ENCODE measurements at places on chromosomes 2 and 18. TPM values are rescaled to one million over a fixed set of nuclear protein-coding genes. Genes with fewer than 3 reads are reported as not detected.

DNA sequence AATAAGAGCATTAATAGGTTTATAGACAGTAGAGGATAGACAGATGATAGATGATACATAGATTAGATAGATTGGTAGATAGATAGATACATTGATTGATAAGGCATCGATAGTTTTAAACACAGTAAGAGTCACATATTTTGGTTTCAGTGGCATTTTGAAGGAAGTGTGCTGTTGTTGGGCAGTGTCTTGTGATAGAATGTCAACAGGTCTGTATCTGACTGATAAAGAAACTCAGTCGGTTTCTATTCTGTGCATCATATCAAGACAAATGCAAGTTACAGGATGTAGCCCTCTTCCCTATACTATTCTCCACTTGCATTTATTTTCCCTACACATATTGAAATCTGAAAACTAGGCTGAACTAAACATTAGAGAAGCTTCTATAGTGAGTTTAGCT is 1229.0 kb upstream of the ZEB2 start:
- H3K4me3 ChIP-seq = no peak overlapping the region
- no peak for DNase-seq
- peaks cover 31% of the 10 kb centered on the region for H3K4me1 ChIP-seq
- no peak overlapping the region for H3K27ac ChIP-seq

DNA sequence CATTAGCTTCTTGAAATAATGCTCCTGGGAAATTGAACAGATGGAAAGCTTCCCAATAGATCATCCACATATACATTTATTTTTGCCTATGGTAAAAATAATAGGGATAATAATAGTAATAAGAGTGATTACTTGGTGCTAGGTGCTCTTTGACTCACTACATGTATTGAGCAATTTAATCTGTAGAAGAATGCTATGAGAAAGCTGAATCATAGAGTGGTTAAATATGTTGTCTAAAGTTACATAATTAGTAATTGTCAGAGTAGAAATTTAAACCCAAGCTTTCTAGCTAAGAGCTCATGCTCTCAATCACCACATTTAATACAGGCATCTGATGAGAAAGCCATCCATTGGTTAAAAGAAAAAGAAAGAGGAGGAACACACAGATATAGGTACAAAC is 590.5 kb upstream of the SLC8A1 start:
- H3K4me3 ChIP-seq = no peak overlapping the region
- no peak for DNase-seq
- no peaks in the 10 kb centered on the region for H3K4me1 ChIP-seq
- H3K27ac ChIP-seq = no peak overlapping the region
- H3K27me3 ChIP-seq = no peaks in the 10 kb centered on the region

DNA sequence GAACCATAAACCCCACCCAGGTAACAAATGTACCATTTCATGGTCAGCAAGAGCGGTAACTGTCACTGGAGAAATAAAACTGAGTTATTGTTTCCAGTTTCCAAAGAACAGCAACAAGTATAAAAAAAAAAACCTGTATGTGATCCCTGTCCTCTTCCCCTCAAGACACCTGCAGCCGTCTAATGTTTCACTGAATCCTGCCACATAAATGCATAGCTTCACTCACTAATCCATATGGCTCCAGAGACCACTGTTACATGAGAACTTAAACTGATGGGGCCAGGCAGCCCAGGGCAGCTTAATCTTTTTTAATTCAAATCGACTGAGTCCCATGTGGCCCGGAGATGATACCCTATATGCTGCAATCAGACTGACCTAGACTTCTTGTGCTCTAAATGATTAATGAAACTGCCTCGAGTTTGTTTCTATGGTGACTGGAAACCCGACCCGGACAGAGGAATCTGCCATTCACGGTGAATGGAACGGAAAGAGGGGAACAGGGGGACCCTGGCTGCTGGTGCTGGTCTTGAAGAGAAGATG is 60.9 kb upstream of the SIX2 start:
- peaks cover 30% of the 10 kb centered on the region for H3K4me1 ChIP-seq
- H3K27me3 ChIP-seq = no peaks in the 10 kb centered on the region
- peak overlapping the region; percentile 18 for H3K4me3 ChIP-seq
- no peak overlapping the region for H3K27ac ChIP-seq
- no peaks in the 10 kb centered on the region for H3K36me3 ChIP-seq

- H3K36me3 ChIP-seq = no peaks in the 10 kb centered on the region
- peaks cover 34% of the 10 kb centered on the region for H3K4me1 ChIP-seq
- H3K27ac ChIP-seq = peak overlapping the region; percentile 65
- DNase-seq = no peak
- H3K27me3 ChIP-seq = no peaks in the 10 kb centered on the region
- peak overlapping the region; percentile 40 for H3K4me3 ChIP-seq
Observed at GRCh38 chr2:157055660-157056199, 201.8 kb upstream of the GALNT5 start.

GRCh38 chr2:176137252-176137580 is 7.7 kb downstream of the HOXD8 start:
- DNase-seq = peak; percentile 66
- H3K4me3 ChIP-seq = peak overlapping the region; percentile 86
- H3K27ac ChIP-seq = peak overlapping the region; percentile 89
- peaks cover 24% of the 10 kb centered on the region for H3K4me1 ChIP-seq

DNA sequence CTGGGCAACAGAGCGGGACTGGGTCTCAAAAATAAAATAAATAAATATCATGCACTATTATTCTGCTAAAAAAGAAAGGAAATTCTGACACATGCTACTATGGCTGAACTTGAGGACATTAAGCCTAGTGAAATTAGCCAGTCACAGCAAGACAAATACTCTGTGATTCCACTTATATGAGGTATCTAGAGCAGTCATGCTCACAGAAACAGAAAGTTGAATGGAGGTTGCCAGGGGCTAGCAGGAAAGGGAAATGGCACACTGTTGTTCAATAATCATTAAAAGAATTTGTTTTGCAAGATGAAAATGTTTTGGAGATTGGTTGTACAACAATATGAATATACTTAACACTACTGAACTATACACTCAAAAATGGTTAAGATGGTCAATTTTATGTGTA is 60.8 kb downstream of the NCKAP1 start:
- no peaks in the 10 kb centered on the region for H3K4me1 ChIP-seq
- H3K4me3 ChIP-seq = no peak overlapping the region
- H3K27ac ChIP-seq = no peak overlapping the region
- H3K36me3 ChIP-seq = peaks cover 61% of the 10 kb centered on the region
- DNase-seq = no peak
- no peaks in the 10 kb centered on the region for H3K27me3 ChIP-seq

DNA sequence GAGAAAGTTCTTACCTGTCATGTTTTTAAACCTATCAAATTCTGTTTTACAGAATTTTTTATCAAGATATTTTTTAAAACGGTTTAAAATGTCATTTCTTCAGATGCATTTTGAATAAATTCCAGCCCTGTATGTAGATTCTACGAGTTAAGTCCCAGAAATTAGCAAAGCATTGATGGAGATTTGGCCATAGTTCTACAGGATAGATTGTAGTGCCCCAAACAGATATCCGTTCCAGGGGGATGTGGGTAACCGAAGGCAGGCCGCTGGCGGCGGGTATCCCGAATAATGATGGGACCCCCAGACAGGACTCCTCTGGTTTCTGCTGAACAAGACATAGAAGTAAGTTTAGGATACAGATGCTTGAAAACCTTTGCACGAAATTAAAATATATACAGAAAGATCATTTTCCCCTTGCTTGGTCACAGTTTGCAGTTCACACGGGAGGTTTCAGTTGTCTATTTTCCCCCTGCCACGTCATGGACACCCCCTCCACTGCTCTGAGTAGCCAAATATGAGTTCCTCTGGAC is 755 bp downstream of the NOL4 start:
- H3K4me1 ChIP-seq = peaks cover 2% of the 10 kb centered on the region
- H3K27me3 ChIP-seq = peaks cover 41% of the 10 kb centered on the region
- DNase-seq = no peak

DNA sequence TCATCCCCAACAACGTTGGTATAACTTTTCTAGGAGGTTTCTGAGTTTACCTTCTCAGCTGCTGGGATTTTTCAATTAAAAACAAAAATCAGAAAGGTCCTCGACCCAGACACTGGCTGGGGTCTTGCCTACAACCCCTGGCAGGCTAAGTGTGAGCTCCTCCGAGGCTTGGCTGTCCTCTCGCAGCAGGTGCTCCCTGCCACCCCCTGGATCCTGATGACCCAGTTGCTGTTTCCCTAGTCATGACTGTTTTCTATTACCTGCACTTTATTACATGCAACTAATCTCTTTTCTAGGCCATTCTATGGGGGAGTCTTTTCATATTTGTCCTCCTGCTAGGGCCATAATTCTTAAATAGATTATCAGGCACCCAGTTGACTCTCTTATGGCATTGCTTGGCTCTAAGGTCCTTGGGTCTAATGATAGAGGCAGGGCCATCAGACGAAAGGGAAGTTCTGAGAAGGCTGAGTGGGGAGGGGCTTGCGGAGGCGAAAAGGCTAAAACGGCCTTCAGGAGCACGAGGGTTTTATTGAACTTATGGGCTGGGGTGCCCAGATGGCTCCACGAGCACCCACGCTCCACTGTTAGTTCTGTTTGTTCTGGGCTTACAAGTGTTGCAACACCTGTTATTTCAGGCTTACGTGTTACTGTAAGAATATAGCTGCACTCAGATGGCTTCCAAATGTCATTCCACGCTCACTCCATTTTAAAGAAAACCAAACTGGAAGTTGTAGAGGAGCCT is 166.0 kb downstream of the NCK2 start:
- no peak overlapping the region for H3K4me3 ChIP-seq
- no peaks in the 10 kb centered on the region for H3K4me1 ChIP-seq
- peaks cover 8% of the 10 kb centered on the region for H3K27me3 ChIP-seq
- no peak overlapping the region for H3K27ac ChIP-seq

DNA sequence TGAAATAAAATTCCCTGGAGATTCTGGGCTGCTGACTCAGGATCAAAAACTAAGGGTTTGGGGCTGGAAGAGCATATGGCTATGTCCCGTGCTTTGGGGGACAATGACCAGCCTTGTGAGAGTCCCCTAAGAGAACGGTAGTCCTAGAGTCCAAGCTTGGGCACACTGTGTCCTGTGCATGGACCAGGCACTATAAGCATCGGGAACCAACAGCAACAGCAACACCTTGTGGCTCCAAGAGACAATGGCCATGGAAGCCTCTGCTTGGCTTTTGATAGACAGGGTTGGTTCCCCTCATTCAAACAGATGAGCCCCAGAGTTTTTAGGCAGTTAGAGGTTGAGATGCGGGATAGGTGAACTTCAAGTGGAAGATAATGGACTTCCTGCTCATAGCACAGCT is 294.4 kb upstream of the CHAC2 start:
- H3K36me3 ChIP-seq = no peaks in the 10 kb centered on the region
- DNase-seq = no peak
- H3K4me1 ChIP-seq = no peaks in the 10 kb centered on the region
- H3K4me3 ChIP-seq = no peak overlapping the region

DNA sequence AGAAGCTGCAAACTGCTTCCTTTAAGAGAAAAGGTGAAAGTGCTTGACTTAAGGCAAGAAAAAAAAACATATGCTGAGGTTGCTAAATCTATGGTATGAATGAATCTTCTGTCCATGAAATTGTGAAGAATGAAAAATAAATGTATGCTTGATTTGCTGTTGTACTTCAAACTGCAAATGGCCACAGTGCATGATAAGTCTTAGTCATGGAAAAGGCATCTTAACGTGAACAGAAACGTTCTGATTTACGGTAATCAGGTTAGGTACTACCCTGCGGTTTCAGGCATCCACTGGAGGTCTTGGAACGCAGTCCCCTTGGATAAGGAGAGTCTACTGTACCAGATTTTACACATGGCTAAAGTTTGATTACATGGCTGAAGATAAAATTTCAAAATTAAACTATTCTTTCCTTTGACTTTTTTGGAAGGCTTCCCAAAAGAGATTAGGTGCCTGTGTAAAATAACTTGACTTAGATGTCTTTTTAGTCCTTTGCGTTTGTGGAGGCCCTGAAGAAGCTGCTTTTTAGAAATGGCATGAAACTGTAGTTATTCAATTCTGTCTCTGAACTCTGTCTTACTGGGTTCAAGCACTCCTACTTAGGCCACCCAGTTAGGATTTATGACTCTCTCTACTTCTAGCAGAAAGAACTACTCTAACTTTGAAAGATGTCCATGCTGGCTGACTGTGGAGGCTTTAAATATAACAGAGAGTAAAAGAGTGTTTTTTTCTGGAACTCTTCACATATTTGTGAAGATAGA is 35.9 kb upstream of the SCN9A start:
- H3K4me1 ChIP-seq = peaks cover 17% of the 10 kb centered on the region
- DNase-seq = no peak
- H3K36me3 ChIP-seq = no peaks in the 10 kb centered on the region
- peak overlapping the region; percentile 42 for H3K27ac ChIP-seq

DNA sequence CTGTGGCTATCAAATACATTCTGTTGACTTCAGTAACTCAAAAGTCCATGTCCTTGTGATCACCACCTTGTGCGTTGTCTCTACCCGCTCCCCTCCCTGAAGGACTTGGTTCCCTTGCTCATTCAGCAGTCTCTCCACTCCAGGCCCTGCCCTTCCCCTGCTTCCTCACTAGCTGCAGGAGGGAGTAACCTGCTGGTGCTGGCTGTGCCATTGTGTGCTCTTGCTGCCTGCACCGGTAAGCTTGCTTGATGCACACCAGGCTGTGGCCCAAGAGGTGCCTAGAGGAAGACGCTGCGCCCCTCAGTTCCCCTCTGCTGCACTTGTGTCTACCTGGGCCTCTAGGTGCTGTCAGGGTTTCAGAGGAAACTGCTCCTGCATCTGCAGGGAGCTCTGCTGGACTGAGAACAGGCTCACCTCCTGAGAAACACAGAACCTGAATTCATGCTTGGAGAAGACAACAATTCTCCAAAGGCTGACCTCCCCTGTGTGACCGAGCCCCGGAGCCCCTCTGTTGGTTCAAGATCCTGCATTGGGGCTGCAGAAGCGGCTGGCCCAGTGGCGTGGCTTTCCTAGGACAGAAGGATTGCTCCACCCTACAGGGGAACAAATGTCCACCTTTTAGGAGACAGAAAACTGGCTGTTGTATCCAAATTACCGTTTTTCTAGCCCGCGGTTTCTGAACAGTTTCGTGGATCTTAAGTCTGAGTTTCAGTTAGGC is 33.6 kb downstream of the PTPRM start:
- no peaks in the 10 kb centered on the region for H3K27me3 ChIP-seq
- no peaks in the 10 kb centered on the region for H3K36me3 ChIP-seq
- peaks cover 13% of the 10 kb centered on the region for H3K4me1 ChIP-seq
- DNase-seq = no peak
- H3K4me3 ChIP-seq = no peak overlapping the region
- no peak overlapping the region for H3K27ac ChIP-seq

GRCh38 chr2:159094173-159094737 is 125.8 kb downstream of the TANC1 start:
- no peaks in the 10 kb centered on the region for H3K36me3 ChIP-seq
- H3K27me3 ChIP-seq = no peaks in the 10 kb centered on the region
- H3K4me3 ChIP-seq = no peak overlapping the region
- H3K4me1 ChIP-seq = peaks cover 58% of the 10 kb centered on the region

MPPE1 gene
- 38.0 TPM for total RNA-seq

POTEI gene
- not detected for total RNA-seq

TUBB8B gene
- not detected for total RNA-seq
